T follicular helper cell (primary cell): ENCODE measurements at places on chromosomes 5 and 9.

- no peak for DNase-seq
These were observed 95.4 kb upstream of the KLF4 start for GRCh38 chr9:107584944-107585343.

GRCh38 chr5:95985249-95985648 lies 23.6 kb upstream of the ELL2 start:
- DNase-seq, result no peak

- no peak for DNase-seq
These were observed at the start of gene PTPRD for GRCh38 chr9:10612641-10613398. PTPRD (minus strand) TSS chr9:10613002.

- DNase-seq, result no peak
These were observed 156.1 kb upstream of the SPEF2 start for GRCh38 chr5:35461530-35461929.

DNA sequence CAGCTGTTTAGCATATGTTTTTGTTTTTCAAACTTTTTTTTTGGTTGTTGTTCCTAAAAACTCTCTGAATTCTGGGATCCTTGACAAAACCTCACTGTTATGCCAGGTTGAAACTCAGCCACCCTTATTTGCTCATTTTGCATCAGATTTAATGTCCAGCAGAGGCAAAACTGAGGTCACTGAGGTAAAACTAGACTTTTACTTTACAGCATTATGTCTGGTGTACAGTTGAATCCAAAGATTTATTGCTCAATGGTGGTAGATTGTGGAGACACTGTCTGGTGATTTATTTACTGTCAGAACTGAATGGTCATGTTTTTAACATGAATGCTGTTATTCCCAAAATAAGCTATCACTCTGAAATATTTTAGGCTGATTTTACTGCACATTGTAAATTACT lies 87.9 kb downstream of the FBXL7 start:
- DNase-seq, result no peak

- no peak for DNase-seq
These were observed 94.0 kb downstream of the COL5A1 start for GRCh38 chr9:134735441-134736175.

GRCh38 chr9:98162613-98163012 lies 29.8 kb downstream of the CORO2A start:
- DNase-seq, result no peak

- DNase-seq, result no peak
These were observed 24.0 kb downstream of the ABL1 start for GRCh38 chr9:130858739-130859705.

- DNase-seq, result no peak
These were observed 72.3 kb downstream of the IQGAP2 start for GRCh38 chr5:76475385-76475784.

DNA sequence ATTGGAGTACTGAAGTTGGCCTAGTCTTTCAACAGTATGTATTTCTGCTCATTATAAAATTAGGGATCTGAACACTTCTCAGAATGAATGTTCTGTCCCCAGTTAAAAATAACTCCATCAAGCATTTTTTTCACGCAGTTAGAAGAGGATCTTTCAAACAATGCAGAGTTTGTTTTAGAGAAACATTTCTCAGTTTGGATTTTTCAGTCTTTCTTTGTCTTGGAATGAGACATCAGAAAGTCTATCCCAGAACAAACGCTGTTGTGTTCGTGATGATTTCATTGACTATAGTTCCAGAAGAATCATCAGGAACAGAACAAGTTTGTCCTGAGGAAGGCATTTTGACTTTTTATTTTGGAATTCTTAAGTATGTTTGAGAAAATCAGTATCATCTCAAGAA lies 218.7 kb downstream of the ARRDC3 start:
- DNase-seq, result no peak

DNA sequence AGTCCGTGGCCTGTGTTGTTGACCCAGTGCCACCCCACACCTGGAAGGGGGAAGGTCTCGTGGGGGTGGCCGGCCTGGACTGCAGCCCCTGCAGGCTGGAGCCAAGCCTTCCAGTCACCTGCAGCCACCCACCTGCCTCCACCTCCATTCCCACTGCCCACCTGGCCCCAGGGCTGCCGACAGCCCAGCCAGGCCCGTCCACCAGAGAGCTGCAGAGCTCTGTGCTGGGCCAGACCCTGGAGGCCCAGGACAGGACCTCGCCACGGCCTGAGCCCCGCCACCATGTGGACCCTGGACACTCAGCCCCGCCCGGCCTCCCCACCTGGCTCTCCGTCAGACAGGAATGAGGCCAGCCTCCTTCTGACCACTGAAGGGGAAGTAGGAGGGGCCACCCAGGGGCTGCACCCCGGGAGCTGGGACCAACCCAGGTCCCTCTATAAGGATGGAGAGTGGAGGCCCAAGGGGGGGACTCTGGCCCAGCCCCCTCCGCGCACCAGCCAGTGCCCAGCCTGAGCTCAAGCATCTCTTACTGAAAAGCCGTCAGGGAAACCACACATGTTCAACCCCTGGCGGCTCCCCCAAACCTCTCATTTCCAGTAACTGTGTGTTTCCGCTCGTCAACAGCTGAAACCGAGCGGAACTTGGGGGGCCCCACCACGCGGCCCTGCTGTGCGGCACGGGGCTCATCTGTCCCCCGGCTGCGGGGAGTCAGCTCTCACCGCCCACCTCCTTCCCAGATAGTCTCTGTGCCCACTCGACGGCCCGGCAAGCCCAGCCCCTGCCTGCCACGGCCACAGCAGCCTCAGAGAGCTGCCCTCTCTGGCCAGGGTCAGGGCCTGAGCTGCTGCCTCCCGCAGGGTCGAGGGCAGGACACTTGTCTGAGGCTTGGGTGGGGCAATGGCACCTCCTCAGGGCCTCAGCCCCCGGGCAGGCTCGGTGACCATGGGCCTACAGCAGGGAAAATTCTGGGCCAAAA lies 12.8 kb downstream of the NOTCH1 start:
- peak; percentile 54 for DNase-seq

GRCh38 chr9:109742776-109743348 lies 37.1 kb upstream of the PALM2AKAP2 start:
- no peak for DNase-seq

GRCh38 chr5:8123559-8123958 lies 254.6 kb downstream of the MTRR start:
- DNase-seq, result no peak

DNA sequence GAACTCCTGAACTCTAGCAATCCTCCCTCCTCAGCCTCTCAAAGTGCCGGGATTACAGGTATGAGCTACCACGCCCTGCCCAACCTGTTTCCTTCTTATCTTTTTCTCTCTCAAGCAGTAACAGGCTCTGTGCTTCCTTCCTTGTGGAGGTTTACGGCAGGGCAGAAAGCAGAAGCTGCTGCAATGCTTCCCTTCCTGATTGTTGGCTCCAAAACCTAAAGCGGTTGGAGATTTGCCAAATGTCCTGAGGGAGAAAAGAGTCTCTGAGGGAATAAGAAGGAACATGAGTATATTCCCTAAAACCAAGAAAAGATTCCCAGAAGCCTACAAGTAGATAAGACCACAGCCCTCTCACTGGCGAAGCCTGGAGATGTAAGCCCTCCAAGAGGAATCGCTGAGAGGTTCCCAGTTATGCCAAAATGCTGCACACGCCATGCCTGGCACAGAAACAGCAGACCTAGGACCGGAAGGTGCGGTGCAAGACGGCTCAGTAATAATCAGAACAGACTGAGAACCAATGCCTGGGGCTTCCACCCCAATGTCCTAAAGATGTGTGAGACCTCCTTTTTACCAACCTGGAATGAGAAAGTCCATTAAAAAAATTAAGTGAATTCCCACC lies 73.2 kb downstream of the APTX start:
- no peak for DNase-seq

DNA sequence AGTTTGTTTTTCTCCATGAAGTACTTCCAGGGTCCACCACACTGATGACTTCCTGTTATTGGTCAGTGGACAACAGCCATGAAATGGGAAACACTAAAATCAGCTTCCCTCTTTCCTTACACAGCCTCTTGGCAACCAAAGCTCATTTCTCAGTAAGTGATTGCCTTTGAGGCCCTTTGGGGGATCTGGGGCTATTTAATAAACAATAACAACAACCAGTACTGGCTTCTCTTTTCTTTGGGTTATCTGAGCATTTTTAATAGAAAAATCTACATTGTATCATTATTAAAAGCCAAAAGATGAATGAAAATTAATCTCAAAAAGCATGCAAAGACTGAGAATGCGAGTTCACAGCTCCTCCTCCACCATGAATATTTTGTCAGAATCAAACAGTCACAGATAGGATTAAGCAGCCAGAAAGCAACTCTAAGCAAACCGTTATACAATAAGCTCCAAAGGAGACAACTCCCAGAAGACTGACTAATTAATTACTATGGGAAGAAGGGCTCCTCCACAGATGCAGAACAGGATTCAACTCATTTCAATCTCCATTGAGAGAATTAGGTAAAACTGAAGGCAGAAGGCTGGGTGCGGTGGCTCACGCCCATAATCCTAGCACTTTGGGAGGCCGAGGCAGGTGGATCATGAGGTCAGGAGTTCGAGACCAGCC lies 68.3 kb downstream of the SERINC5 start:
- DNase-seq, result no peak

DNA sequence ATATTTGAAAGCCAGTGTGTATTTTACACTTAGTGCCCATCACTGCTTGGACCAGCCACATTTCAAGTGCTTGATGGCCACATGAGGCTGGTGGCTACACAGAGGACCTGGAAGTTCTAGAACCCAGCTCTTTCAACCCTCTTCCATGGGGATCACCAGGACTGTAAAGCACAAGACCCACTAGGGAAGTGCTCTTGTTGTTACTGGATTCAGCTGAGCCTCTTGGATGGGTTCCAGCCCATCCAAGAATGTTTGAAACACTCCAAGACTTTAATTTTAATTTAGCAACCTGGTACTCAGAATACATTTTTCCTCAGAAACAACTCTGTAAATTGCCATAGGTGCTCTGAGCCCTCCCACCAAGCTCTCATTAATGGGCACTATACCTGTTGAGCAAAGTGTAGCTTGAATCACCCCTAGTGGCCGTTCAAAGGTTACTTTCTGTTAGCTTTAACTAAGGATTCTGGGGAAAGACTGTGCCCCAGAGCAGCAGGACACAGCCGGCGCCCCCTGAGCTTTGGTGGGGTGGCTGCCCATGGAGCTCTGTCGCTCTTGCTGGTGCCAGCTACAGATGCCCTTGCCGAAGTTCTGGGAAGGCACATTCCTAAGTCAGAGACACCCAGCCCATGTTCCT lies 212.4 kb downstream of the HSD17B3 start:
- no peak for DNase-seq

- no peak for DNase-seq
These were observed 90.3 kb downstream of the ZNF474 start for GRCh38 chr5:122219436-122220166.

DNA sequence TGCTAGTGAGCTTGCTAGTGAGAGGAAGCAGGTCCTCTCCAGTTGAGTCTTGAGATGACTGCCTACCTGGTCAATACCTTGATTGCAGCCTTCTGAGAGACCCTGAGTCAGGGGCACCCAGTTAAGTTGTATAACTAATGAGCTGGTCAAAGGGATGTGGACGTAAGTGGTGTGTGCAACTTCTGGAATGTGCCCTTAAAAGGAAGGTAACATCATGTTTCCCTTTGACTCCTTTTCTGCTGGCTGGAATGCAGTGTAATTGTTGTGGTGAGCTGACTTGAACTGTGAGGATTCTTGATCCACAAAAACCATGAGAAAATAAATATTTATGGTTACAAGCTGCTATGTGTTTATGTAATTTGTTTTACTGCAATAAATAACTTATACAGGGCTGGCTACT lies 2.4 kb upstream of the SNX2 start:
- DNase-seq, result no peak

GRCh38 chr5:6508931-6509330 lies 60.3 kb downstream of the UBE2QL1 start:
- DNase-seq, result no peak

DNA sequence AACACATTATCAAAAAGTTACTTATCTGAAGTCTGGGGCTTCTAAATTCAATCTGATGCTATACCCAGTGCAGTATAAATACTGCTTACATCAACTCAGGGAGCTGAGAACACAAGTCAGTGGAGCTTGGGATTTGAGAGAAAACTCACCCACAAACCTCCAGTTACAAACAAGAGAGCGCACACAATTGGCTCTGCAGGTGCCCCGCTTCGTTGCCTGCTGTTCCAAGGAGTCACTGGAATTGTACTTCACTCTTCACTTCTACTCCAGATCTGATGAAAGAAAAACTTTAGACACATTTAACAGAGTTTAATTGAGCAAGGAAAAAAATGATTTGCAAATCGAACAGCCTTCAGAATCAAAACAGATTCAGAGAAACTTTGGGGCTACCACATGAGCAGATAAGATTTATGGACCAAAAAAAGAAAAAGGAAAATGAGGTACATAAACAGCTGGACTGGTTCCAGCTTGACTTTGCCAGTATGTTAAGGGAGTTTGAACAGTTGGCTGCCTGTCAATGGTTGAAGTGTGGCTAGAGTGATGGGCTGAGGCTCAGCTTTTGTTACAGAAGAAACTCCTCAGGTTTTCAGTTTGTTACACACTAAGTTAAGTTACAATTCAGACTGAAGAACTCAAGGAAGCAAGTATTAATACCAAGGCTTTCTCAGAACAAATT lies 156.6 kb downstream of the AOPEP start:
- DNase-seq, result no peak

DNA sequence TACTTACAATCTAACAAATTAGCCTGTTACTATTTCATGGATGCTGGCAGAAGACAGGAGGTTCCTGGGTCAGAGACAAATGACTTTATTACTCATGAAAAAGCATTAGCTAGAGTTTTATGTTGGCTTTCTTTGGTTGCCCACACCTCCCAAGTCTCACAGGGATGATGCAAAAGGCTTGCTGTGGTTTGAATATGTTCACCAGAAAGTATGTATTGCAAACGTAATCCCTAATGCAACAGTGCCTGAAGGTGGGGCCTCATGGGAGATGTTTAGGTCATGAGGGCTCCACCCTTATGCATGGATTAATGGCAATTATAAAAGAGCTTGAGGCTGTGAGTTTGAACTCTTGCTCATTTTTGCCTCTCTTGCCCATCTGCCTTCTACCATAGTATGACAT lies 28.5 kb downstream of the DPYSL3 start:
- no peak for DNase-seq

DNA sequence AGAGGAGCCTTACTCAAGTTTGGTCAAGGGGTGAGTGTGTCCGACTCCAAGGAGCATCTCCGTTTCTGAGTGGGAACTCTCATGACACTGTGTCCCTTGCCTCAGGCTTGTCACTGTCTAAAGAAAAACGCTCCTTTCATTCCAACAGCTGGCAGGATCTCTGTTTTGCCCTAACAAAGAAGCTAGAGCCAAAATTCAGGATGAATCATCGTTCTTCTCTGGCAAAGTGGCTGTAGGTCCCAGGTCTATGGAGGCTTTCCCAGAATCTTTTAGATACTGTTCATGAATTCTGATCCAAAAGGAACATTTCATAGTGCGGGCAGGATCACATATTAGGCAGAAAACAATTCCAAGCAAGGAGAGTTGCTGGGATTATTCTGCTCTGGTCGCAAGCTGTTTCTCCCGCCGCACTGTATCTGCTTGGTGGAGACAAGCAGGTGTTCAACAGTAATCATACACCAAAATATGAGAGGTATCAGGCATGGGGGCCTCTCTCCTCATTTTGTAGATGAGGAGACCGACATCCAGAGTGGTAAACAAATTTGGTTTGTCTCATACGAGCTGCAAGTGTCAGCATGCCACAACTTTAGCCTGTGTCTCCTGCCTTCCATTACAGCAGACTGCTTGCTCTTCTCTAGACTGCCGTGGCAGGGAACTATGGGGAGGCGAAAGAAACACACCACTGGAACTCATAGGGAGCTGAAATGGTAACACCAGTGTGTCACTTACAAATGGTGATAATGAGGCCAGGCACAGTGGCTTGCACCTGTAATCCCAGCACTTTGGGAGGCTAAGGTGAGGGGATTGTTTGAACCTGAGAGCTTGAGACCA lies 72.6 kb downstream of the ENTREP1 start:
- no peak for DNase-seq

- DNase-seq, result no peak
These were observed 25.6 kb upstream of the ANKRD31 start for GRCh38 chr5:75262271-75262670.
